Stimulated activated CD4-positive, alpha-beta T cell treated with anti-CD3 and anti-CD28 coated beads, Interleukin-12 subunit alpha, Interleukin-12 subunit beta, amount 100 ng/mL, for 4 hours (primary cell): ENCODE measurements at places on chromosomes 6 and 20.

DNA sequence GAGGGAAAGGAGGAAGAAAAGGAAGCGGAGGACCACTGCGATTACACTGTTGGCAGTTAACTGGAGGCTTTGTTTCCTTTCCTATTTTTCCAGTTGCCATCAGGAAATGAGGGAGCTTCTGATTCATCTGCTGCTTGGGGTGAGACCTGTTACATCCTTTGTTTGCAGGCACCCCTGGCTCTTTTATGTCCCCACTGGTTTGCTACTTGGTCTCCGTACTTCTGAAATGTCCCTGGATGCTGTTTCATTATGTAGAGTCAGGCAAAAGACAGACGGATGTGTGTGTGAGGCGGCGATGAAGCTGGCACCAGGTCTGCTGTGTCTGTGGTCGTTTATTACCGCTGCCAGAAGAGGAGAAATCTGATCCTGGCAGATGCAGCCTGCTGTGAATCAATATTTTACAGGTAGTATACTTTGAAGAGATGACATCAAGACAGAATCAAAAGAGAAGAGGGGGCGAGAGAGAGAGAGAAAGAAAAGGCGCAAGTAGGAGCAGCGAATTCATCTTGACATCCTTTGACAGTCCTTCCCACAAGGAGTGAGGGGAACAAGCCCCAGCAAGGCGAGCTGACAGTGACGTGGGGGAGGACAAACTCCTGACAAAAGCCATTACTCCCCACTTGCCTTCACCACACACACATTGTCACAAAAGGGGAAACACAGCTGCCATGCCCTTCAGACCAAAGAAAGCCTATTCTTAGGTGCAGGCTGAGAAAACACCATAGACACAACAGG is 145.9 kb upstream of the FBXL4 start:
- no peak for DNase-seq

GRCh38 chr6:155264693-155265320 is 994 bp downstream of the CLDN20 start:
- DNase-seq: no peak

DNA sequence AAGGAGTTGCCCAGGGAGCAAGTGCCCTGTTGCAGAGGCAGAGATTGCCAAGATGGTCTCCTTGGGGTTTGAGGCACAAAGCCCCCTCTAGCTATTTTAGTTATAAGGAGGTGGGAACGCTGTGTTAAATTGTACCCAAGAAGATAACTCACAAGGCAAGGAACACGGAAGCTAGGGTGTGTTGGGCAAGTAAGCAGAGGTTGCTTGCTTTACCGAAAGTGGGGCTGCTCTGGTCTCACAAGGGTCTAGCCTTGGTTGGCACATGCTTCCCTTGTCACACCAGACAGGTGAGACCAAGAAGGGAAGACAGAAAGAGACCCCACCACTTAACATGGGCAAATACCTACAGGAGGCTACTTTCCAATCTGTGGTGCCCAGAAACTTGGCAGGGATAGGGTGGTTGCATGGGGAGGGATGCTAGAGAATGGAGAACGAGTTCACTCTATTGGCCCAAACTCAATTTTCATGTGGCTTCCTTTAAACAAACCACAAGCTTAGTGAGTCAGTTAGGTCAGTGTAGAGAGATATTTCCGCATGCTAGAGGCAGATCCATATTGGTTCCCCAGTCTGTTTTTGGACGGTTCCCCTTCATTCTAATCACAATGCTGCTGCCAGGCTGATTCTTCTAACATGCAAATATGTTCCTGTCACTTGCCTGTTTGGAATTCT is 42.4 kb downstream of the PLAGL1 start:
- DNase-seq: no peak

DNA sequence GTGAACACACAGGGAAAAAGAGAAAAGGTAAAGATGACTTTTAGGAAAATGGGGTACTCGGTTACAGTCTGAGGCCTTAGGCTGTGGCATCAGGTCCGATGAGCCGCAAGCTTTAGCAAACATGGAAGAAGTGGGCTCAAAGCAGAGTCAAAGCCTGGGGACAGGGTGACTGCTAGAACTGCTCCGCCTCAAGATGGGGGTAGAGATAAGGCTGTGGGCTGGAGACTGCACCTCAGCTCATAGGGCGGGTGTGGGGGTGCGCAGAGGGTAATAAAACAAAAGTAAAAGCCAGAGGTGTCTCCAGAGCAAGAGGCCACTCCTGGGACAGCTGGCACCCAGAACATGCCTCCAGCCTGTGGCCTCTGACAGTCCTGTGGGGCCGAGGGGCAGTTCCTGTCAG is 21.3 kb upstream of the SYNDIG1 start:
- no peak for DNase-seq

DNA sequence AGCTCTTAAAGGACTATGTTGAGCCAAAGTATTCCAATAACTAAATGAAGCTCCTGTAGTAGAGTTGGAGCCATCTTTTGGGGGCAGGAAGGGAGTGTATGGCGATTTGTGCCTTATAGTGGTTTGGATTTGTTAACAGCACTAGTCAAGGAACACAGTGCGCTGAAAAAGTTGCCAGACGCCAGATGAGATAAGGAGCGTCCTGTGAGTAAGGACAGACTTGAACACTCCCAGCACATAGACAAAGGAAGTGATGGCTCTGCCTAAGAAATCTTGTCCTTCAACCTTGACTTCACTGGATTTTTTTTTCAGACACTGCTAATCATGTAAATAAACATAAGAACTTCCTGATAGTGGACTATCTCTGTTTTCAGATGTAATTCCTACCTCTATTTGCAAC is 136.9 kb downstream of the TRMT11 start:
- no peak for DNase-seq

DNA sequence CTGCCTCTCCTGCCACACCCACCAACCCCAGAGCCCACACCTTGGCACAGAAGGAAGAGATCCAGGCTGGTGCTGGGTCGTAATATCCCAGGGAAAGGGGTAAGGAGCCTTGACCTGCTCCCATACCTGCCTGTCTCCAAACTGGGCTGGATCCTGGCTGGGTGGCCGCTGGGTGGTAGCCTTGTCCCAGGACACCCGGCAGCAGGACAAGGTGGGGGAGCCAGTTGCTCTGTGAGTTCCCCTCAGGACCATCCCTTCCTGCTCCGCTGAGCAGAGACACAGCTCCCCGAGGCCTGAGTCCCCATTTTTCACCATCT is 58.8 kb downstream of the UBE2V1 start:
- no peak for DNase-seq

- no peak for DNase-seq
Observed at GRCh38 chr6:96604420-96604819, 41.5 kb downstream of the FHL5 start.

DNA sequence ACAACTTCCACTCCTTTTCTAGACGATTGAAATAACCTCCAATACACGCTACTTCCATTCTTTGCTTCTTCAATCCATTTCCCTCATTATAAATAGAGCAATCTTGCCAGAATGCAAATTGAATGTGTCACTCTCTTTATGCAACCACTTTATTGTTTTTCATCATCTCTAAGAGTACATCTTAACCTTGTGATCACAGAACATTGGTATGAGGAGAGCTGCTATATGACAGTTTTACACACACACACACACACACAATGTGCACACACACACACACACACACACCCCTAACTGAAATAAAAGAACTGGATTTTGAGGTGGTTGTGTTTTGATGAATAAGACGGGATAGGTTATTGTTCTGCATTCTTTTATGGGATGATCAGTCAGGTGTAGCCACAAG is 187.0 kb downstream of the HDGFL1 start:
- DNase-seq: no peak

DNA sequence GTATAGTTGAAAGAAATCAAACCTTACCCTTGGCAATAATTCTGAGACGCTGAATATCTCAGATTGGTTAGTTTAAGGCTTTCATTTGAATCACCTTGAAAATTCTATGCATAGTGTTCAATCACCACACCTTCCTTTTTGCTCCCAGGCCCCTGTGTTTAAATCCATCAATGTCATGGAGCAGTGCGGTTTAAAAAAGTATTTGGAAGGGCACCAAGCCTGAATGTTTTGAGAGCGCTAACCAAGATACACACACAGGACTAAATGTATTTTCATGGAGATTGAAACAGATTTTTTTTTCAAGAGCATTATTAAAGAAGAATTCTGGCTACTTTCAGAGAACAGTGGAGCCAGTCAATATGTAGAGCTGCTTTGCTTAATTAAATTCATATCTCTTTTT is 195.7 kb downstream of the CENPW start:
- no peak for DNase-seq

- no peak for DNase-seq
Observed at GRCh38 chr6:158894193-158894592, 75.0 kb upstream of the EZR start.

DNA sequence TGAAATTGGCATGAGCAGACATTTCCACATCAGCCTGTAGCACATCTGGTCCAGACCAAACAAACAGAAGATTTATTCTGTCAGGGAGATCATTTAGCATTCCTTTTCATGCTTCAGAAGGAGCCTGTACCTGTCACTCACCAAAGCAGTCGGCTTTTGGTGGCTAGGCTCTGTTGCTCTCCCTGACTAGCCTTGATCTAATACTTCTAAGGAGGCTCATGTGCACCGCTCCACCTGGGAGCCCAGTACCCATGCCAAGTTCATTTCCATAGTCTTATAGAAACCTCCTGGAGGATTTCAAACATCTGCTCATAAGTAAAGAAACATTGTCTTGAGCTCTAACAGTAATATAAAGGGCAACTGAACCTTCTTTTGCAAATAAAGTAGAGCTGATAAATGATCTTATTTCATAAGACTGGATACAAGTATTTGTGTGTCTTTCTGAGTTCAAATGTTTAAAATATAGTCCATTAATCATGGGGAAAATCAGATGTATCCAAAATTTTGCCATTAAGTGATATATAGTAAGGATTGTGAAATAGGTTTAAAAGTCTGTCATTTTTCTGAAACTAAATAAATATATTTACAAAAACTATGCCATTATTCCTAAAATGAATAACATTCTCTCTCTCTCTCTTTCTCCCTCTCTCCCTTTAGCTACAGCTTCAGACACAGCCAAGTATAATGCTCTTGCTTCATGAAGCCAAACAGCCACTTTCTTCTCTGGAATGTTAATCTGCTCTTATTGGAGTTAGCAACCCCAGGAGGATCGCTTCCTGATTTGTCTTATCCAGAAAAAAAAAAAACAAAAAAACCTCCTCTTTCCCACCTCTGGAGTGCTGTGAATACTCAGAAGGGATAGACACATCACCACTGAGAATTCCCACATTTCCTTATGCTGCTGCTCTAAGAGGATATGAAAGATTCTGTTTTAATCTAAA is 192.7 kb upstream of the TFAP2D start:
- no peak for DNase-seq

DNA sequence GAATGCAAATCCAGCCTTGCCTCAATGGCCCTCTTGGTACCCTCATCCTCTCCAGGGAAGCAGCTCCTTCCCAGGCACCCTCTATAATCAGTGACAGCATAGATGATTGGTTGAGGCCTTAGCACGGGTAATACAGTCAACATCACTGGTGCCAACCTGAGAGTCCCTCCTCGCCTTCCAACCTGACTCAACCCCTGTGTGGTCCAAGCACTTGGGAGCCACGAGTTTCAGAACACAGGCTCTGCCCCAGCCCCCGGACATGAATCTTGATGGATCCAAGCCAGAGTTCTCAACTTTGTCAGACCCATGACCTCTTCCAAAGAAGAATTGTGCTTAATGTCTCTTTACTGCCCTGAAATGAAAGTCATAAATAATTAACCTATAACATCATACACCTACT is 213.9 kb downstream of the PREX1 start:
- no peak for DNase-seq

DNA sequence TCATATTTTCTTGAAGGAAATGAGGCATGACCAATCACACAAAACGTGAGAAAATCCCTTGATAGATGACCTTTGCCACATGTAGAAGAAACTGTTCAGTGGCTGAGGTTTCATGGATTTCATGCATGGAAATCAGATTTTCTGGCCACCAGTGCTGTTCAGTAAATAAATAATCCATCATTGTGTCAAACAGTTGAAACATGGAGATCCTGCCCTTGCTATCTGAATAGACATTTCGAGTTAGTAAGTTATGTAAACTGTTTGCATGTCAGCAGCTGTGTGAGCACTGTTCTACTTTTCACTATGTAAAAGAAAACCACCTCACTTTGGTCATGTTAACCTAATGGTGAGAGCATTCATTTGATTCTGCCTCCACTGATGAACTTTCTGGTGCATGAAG is 793.9 kb upstream of the EPHA7 start:
- DNase-seq: no peak

- DNase-seq: no peak
Observed at GRCh38 chr6:32355018-32355417, 16.7 kb downstream of the TSBP1 start.

DNA sequence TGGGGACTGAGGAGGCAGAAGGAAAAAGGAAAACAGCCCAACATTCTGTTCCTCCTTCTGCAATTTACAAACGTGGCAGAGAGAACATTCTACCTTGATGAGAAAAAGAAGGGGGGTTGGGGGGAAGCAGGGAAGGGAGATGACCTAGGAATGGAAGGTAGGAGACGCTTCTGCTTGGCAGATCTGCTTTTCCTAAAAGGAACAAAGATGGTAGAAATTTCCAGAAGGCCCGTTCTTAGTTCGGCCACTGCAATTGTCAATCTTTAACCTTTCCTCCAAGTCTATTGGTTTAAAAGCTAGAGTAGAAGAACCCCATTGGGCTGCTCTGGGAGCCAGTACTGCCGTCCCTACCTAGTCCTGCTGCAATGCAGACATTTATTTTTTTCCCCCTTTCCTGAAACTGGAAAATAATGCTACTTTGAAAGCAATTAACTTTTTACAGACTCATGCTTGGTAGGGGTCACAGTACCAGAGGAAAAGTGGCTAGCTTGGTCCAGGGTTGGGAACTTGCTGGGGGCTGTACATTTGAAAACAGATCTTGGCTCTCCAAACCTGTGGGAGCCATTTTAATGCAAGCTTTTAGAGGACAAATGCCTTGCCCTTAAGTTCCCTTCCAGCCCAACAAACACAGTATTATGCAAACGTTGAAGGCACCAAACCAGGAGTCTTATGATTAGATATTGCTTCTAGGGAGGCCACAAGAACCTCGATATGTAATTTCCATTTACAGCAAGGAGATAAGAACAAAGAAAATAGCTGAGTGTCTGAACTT is 2.6 kb downstream of the ZMYND8 start:
- DNase-seq: no peak

DNA sequence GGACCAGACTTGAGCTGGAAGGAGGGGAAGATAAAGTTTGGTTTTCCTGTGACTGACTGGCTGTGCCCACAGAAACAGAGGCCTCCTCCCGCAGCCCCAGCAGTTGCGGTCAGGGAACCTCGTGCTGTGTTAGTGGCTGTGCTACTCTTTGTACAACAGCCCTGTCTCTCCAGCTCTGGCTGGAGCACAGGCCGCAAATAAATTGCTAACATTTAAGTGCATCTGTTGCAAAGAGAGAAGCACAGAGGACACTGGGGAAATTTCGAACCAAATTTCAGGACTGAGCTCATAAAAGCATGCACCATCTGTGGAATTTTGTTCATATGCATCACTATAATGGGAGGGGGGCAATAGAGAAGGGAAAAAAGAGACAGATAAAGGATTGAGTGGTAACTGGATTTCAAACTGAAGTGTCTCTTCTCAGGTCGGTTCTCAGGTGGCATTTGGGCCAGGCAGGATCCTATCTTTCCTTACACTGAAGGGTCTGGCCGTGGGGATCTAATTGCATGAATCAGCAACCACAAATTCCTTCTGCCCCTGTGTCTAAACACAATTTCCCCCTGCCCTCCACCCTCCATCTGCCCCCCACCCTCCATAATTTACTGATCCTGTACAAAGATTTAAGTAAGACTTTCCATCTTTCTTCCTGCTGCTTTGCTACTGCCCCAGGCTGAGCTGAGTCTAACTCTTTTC is 88.9 kb upstream of the ATXN1 start:
- DNase-seq: no peak

GRCh38 chr20:37711001-37711400 is 17.2 kb downstream of the CTNNBL1 start:
- DNase-seq: no peak

- no peak for DNase-seq
Observed at GRCh38 chr6:15672291-15672690, 9.5 kb upstream of the DTNBP1 start.
